ENCODE measurements at places on chromosomes 5 and 9.
A peak's percentile ranks its signal among the peaks of the same experiment; 100 is the strongest.

DNA sequence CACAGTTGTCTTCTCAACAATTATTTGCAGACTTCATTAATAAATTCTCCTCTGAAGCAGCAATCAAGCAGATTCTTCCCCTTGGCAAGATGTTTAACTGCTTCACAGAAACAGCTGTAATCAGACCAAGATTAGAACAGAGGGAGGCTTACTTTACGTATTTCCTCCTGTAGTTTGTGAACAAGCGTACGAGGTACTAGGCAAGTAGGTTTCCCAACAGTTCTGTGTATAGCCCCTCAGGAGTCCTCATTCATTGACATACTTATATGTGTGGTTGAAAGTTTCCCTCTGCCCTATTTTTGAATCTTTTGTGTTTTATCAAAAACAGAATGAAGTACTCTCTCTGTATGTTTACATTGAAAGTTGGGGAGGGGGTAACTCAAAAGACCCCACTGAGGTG is 128.0 kb downstream of the SPATA31D1 start:
- no peak overlapping the region for H3K4me3 ChIP-seq
- no peak overlapping the region for H3K27ac ChIP-seq
- no peak for DNase-seq
- H3K36me3 ChIP-seq, result no peaks in the 10 kb centered on the region
- H3K27me3 ChIP-seq, result no peaks in the 10 kb centered on the region

DNA sequence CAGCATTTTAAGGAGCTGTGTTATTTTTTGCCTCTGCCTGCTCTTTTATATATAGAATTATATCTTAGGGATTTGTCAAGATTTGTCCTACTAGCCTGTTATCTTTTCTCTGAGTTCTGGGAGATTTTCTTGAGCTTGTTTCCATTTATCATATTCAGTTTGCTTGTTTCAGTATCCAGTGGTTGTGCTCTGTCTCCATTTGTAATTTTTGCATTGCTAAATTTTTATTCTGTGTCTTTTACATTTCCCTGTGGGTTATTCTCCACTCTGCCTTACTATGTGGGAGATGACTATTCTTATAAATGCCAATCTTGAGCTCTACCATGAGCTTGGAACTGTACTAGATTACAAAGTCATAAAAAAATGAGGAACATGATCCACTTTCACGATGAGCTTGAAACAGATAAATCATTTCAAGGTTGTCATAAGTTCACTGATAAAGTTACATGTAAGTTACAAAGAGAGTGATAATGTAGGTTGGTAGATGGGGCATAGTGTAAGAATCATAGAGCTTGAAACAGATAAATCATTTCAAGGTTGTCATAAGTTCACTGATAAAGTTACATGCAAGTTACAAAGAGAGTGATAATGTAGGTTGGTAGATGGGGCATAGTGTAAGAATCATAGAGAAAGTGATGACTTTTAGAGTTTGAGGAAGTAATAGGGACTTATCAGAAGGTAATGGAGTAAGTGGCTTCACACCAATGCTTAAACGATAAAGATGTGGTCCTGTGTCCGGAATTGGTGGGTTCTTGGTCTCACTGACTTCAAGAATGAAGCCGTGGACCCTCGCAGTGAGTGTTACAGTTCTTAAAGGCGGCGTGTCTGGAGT is 287.3 kb downstream of the ADGRV1 start:
- H3K27ac ChIP-seq, result no peak overlapping the region
- no peaks in the 10 kb centered on the region for H3K36me3 ChIP-seq
- no peak overlapping the region for H3K4me3 ChIP-seq
- no peaks in the 10 kb centered on the region for H3K27me3 ChIP-seq
- DNase-seq, result no peak
- H3K4me1 ChIP-seq, result no peaks in the 10 kb centered on the region

DNA sequence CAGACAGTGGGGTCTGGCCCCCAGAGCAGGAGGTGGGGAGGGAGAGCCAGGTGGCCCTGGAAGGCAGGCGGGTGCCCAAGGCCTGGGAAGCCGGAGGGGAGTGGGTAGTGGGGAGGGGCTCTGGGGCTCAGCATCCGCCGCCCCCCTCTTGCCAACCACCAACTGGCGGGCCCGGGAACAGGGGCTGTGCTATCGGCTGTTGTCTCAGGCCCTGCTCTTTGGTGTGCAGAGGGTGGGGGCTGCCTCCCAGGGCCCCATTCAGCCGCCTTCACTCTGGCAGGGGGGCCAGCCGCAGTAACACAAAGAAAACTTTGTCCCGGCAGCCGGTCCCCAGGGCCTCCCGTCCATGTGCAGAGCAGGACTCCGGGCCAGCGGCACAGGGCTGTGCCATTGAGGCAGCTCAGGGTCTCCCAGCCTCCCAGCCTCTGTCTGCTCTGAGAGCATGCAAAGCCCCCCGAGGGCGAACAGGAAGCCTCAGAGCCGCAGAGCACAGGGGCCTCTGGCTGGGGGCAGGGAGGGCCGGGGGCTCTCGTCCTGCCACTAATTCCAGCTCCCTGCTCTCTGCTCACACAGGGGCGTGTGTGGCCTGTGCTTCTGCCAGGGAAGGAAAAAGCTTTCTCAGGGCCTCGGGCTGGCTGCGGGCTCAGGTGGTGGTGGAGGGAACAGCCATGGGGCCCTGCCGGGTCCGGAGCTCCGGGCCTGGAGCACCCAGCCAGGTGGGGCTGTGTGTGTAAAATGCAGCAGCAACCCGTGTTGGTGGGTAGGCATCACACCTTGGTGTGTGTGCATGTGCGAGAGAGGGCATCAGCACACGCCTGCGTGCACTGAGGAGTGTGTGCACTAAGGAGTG is 54.2 kb upstream of the NOTCH1 start:
- no peak overlapping the region for H3K27ac ChIP-seq
- no peaks in the 10 kb centered on the region for H3K36me3 ChIP-seq
- H3K4me3 ChIP-seq, result no peak overlapping the region

- H3K27me3 ChIP-seq, result no peaks in the 10 kb centered on the region
- H3K4me1 ChIP-seq, result no peaks in the 10 kb centered on the region
- H3K36me3 ChIP-seq, result peaks cover 4% of the 10 kb centered on the region
- no peak for DNase-seq
- no peak overlapping the region for H3K27ac ChIP-seq
These were observed 379 bp upstream of the TICAM2 start for GRCh38 chr5:115602591-115603125.

- no peak overlapping the region for H3K4me3 ChIP-seq
- no peaks in the 10 kb centered on the region for H3K36me3 ChIP-seq
- H3K4me1 ChIP-seq, result no peaks in the 10 kb centered on the region
- no peak overlapping the region for H3K27ac ChIP-seq
These were observed 54.4 kb upstream of the RUFY1 start for GRCh38 chr5:179495906-179496455.

GRCh38 chr5:36017622-36018021 is 26.4 kb upstream of the UGT3A1 start:
- H3K4me3 ChIP-seq, result no peak overlapping the region
- DNase-seq, result peak; percentile 85

DNA sequence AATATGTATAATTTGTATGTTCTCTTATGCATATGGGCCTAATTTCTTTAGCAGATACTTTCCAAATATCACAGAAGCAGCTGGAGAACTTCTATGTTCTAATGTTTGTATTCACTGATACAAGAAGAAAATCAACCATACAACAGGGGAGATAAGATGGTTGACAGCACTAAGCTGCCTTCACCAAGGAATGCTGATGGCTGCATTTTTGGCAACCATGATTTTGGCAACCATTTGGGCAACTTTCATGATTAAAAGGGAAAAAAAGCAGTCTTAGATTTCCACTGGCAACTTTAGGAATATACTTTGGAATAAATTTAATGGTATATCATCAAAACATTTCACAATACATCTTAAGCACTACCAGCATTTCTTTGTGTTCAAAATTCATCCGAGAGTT is 740.3 kb upstream of the CDH6 start:
- no peak overlapping the region for H3K4me3 ChIP-seq
- no peak for DNase-seq
- no peak overlapping the region for H3K27ac ChIP-seq
- H3K27me3 ChIP-seq, result no peaks in the 10 kb centered on the region
